HCEC 1CT (cell line): ENCODE measurements at places on chromosomes 2 and 18.

- DNase-seq = no peak
These were observed 160.7 kb upstream of the CNTNAP5 start for GRCh38 chr2:123864416-123864815.

GRCh38 chr2:133266041-133266925 is 302.0 kb downstream of the NCKAP5 start:
- DNase-seq = peak; percentile 40

DNA sequence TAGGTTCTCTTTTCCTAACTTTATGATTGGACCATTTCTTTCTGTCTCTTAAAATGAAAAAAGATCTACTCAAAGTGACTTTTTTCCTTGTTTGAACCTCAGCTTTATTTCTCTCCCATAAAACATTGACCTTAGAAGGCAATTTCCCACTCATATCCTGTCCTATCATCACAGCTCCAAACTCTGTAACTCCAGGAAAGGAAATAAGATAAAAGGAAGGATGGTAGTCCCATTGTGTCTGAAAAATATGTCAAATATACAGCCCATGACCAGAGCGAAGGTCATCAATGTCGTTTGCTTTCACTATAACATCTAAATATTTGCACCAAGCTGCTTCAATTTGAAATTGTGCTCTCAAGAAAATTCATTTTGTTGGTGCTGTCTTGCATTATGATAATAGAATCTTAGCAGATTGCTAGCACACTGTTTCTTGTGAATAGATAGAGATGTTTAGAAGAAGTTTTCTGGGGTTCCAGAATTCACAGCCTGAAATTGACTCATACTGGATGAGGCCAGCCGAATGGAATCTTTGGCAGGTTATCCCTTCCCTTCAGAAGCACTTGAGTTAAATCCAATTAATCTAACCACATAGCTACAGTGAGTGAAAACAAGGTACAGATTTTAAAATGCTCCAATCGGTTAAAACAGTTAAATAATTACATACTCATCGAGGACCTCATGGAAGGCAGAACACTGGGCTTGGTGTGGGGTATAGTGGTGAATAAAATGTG is 95.1 kb downstream of the CRIM1 start:
- peak; percentile 92 for DNase-seq

GRCh38 chr2:221377066-221377465 is 195.0 kb downstream of the EPHA4 start:
- DNase-seq = no peak

DNA sequence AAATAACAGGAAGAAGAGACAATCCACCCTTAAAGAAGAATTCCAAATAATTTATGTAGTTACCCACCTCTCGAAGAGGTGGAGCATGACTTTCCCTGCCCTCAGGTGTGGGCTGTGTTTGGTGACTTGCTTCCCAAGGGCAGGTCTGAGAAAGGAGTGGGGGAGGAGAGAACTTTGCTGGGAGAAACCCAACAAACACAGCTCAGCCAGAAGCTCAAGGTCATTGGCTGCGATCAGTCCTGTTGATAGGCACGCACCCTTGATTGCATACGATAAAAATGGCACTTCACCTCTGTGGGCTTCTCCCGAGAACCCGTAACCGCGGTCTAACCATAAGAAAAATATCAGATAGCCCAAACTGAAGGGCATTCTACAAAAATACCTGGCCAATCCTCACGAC is 157.5 kb upstream of the ID2 start:
- DNase-seq = no peak
